Osteoblast (primary cell): ENCODE measurements at places on chromosomes 4 and X. TPM values are rescaled to one million over a fixed set of nuclear protein-coding genes. Genes with fewer than 3 reads are reported as not detected.

Gene PAK3
- 1.4 and 2.4 TPM in 2 replicates for total RNA-seq

GRCh38 chr4:92847026-92847425 is 543.3 kb downstream of the GRID2 start:
- no peak for DNase-seq

DNA sequence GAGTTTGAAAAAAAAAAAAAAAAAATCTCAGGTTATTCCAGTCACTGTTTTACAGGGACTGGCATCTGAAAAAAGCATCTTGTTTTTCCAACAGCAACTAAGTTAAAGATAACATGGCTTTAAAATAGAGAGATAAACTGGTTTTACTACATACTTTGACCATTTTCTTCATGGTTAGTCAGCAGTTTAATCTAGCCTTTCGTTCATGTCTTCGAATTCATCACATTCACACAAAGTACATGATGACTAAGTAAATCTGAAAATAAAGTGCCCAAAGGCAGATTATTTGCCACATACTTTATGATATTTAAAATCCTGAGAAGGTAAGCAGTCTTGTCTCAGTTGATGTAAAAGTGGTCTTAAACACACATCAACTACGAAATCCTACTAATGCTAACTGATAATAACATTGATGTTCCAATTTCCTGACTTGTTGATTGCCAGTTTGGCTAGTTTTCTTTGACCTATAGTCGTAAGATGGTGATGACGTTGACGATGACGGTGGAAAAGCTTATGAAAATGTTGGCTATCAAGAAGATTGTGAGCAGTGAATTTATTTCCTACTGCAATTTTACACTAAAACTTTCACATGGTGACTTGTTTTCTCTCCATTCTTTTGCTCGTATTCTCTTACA is 540.5 kb upstream of the BOD1L1 start:
- no peak for DNase-seq

DNA sequence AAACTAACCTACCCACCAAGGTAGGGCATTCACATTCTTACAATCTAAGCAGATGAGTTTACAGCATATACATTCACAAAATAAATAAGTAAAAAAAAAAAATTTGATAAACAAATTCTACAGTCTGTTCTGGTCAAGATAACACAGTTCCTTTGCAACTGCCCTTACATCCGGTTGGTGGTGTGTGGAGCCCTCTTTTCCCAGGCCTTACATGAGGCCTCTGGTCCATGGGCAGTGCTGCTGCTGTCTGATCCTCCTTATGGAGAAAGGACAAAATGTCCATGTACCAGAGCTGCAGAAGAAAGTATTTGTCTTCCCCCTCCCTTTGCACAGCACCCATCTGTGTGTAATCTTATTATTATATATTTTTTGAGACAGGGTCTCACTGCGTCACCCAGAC is 2.2 kb upstream of the SEPTIN11 start:
- peak; percentile 80 for DNase-seq

DNA sequence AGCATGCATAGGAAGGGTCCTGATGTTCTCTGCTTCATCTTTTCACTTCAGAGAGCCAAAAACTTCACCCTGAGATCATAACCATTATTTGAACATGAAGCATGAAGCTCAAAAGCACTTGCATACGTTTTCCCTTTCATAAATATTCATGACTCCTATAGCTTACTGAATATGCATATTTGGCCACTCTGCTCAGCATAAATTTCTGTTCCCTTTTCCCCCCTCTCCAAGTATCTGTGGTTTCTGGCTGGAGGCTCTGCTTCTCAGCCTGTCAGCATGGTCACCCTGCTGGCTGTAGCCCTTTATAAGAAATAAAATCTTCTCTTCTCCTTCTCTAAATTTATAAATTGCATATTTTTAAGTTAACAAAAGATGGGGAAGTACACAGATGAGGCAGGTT is 384.7 kb upstream of the AGA start:
- DNase-seq: no peak

Gene SEPSECS
- 8.3 and 9.1 TPM in 2 replicates for total RNA-seq

DNA sequence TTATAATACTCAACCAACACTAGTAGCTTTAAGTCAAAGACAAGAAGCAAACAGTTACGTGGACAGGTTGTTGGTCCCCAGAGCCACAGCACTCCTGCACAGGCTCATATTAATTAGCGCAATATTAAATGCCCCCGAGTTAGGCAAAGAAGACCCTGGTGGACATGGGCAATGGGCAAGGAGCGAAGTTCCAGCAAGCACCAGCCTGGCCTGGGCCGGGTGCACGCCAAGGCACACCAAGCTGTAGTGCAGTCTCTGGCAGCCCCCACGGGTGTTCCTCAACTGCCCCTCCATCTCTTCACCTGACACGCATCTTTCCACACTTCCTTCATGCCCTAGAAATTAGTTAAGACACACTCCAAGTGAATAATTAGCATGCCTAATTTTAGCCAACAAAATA is 20.1 kb downstream of the FAT1 start:
- DNase-seq: no peak

GRCh38 chr4:38119668-38120385 is 159.6 kb downstream of the PTTG2 start:
- DNase-seq: no peak

- no peak for DNase-seq
Measured at GRCh38 chr4:160319868-160320260, 1217.0 kb downstream of the RAPGEF2 start.

DNA sequence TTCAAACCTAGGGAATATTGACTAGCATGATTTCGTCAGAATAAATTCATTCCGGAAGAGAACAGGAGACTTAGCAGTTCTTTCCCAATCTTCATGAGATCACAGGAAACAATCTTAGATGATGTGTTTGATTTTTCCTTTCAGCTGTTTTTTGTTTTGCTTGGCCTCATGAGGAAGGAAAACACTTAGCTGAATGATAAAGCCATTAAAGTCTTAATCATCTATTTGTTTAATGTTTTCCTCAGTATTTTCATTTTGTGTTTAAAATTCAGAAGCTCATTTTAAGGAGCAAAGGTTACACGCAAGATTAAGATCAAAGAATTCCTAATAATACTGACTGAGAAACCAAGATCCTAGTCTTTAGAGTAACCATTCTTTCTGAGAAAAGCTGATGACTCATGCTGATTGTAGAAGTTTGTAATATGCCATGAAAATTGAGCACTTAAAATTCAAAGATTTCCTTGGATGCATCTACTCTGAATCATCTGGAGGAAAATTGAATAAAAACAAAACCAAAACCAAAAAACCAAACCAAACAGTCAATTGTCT is 15.4 kb upstream of the TBC1D19 start:
- peak; percentile 79 for DNase-seq

Gene MTCP1
- 3.3 and 6.2 TPM in 2 replicates for total RNA-seq

Gene NLRP2B
- total RNA-seq: under 0.01 TPM in 1 of 2 replicates, not detected in the other

DNA sequence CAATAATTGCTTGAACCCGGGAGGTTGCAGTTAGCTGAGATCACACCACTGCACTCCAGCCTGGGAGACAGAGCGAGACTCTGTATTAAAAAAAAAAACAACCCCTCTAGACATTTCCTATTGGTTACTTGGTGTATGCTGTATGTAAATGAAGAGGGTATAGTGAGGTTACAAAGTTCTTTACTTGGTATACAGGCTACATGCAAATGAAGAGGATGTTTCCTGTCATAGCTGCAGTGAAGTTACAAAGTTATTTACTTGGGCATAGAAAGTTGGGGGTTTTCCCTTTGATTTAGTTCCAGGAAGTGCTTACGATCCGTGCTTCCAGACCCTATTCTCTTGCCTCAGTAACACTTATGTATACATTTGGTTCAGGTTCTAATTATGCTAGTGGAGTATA is 38.4 kb upstream of the CLNK start:
- no peak for DNase-seq

DNA sequence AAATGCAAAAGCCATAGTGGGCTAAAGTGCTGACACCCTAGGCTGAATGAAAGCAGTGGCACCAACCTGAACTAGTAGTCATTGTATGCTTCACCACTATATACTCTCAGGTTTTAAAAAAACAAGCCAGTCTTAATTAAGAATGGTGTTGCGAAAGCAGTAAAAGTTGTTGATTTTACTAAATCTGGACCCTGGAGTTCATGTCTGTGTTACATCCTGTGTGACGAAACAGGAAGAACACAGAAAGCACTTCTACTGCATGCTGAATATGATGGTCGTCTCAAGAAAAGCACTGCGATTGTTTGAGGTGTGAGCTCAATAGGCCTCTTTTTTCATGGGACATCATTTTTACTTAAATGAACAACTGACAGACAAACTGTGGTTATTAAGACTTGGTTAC is 24.2 kb upstream of the GDPD2 start:
- DNase-seq: no peak

DNA sequence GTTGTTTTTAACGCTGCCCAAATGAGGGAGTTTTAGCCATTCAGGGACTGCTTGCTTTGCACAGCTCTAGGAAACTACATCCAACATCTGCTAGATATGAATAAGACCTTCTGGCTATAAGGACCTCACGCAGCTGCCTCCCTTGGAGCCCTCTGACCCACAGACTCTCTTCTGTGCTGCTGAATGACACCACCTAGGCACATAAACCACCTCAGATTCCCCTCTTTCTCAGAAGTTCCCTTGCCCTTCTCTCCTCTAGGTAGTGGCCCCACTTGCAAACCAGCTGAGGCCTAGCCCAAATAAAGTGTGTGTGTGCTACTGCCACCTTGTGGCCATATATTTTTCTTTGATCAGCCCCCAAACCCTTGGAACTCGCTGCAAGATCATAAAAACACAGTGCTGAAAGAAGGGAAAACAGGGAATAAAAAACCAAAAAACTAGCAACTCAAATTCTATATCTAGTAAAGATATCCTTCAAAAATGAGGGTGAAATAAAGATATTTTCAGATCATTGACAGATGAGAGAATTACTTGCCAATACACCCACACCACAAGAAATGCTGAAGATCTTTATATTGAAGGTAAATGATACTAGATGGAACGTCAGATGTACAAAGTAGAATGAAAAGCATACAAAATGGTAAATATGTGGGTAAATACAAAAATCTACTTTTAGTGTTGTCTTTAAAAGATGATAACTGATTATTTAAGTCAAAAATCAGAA is 265.9 kb downstream of the ADAMTS3 start:
- DNase-seq: no peak

- no peak for DNase-seq
Measured at GRCh38 chr4:126238013-126238412, 923.3 kb downstream of the FAT4 start.

Gene CHRDL1
- total RNA-seq: 8.0 and 25.9 TPM in 2 replicates

Gene SH3D19
- 74.9 and 86.0 TPM in 2 replicates for total RNA-seq

Gene HSFX4
- not detected in 2 replicates for total RNA-seq

Gene ZAR1
- not detected in 2 replicates for total RNA-seq

GRCh38 chr4:92270908-92271307 is 32.9 kb upstream of the GRID2 start:
- DNase-seq: peak; percentile 3

Gene ADH1B
- 0.59 and 0.72 TPM in 2 replicates for total RNA-seq

DNA sequence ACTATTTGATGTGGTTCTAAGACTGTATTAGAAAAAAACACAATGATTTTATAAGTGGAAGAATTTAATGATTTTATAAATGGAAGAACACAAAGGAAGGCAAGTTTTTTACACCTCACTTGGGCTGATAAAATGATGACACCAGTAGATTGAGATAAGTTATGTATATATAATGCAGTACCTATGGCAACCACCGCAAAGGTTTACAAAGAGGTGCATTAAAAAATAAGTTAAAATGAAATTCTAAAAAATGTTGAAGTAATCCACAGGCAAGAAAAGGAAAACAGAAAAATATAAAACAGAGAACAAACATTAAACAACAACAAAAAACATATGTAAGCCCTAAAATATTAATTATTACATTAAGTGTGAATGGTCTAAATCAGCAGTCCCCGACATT is 490.9 kb upstream of the AADAT start:
- DNase-seq: no peak

DNA sequence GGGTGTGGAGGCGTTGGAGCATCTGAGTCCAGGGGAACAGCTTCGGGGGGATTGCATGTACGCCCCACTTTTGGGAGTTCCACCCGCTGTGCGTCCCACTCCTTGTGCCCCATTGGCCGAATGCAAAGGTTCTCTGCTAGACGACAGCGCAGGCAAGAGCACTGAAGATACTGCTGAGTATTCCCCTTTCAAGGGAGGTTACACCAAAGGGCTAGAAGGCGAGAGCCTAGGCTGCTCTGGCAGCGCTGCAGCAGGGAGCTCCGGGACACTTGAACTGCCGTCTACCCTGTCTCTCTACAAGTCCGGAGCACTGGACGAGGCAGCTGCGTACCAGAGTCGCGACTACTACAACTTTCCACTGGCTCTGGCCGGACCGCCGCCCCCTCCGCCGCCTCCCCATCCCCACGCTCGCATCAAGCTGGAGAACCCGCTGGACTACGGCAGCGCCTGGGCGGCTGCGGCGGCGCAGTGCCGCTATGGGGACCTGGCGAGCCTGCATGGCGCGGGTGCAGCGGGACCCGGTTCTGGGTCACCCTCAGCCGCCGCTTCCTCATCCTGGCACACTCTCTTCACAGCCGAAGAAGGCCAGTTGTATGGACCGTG is 2.2 kb downstream of the AR start:
- DNase-seq: peak; percentile 86

- DNase-seq: no peak
Measured at GRCh38 chrX:79266702-79267101, 100.4 kb downstream of the ITM2A start.

Gene STPG2
- total RNA-seq: under 0.01 and 0.29 TPM in 2 replicates

Gene TMA16
- total RNA-seq: 22.8 and 25.9 TPM in 2 replicates

DNA sequence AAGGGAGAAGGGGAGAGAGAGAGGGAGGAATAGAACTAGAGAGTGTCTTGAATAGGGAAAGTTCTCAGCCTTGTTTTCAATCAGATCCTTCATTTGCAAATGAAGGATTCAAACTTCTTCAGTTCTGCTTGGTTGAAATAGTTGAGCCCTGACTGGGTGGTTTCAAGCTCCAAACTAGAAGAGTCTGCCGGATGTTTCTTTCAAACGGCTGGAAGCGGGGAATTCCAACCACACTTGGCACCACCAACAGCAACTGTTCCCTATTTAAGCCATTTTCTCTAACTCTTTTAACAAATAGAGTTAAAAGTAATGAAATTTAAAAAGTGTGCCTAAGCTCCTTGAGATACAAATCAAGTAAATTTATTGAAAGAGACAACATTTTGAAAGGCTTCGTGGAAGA is 67.5 kb upstream of the DDX60 start:
- DNase-seq: no peak

GRCh38 chr4:154719087-154719486 is 24.7 kb upstream of the LRAT start:
- DNase-seq: no peak

GRCh38 chr4:85522277-85522676 is 47.3 kb downstream of the ARHGAP24 start:
- DNase-seq: no peak

Gene VCX2
- total RNA-seq: not detected in 2 replicates

DNA sequence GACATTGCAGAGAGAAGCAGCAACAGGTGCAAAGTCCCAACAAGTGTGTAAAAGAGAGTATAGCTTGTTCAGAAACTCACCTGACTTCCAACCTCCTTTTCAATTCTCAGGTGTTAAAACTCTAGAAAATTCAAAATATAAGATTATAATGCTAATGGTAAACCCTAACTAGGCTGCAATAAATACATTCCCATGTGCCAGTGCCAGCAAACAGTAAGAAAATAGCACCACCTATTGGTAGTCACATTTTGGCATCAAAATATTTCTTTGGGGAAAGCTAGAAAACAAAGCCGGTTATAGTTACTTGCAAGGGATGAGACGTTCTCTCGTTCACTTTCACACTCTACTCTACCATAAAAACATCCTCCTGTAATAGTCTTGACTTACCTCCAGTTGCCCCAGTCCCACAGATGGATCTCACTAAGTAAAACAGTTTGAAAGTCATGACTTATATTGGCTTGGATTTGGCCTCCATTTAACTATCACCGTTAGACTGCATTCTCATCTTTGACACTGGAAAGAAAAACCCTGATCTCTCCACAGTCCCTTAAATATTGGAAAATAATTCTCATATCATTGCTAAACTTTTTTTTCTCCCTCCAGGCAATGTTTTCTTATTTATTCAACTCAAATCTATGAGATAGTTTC is 9.6 kb downstream of the BMP3 start:
- no peak for DNase-seq
